Tracheal epithelial cell (primary cell): ENCODE measurements at places on chromosomes 3 and 15. TPM values are rescaled to one million over a fixed set of nuclear protein-coding genes. Genes with fewer than 3 reads are reported as not detected.

PATL2 gene
- total RNA-seq: 0.24 and 0.85 TPM in 2 replicates

RTP1 gene
- total RNA-seq: not detected in 2 replicates

UTS2B gene
- 0.72 TPM in 1 of 2 replicates, not detected in the other for total RNA-seq

OSBPL10 gene
- total RNA-seq: 14.2 and 24.9 TPM in 2 replicates

RARRES1 gene
- total RNA-seq: 0.85 and 1.2 TPM in 2 replicates

ROPN1 gene
- not detected in 2 replicates for total RNA-seq

EXOG gene
- 1.7 and 3.1 TPM in 2 replicates for total RNA-seq

KIAA1143 gene
- 11.1 and 21.3 TPM in 2 replicates for total RNA-seq

FAM107A gene
- 0.24 TPM in 1 of 2 replicates, not detected in the other for total RNA-seq

SMCO1 gene
- total RNA-seq: 0.24 TPM in 1 of 2 replicates, not detected in the other

ATP13A4 gene
- total RNA-seq: 0.48 and 1.1 TPM in 2 replicates

ALDH1A2 gene
- total RNA-seq: 0.64 and 2.7 TPM in 2 replicates

STRIT1 gene
- not detected in 2 replicates for total RNA-seq

DNAJC13 gene
- 33.2 and 33.3 TPM in 2 replicates for total RNA-seq

MGLL gene
- 24.7 and 54.9 TPM in 2 replicates for total RNA-seq

IL20RB gene
- total RNA-seq: 86.8 and 233 TPM in 2 replicates

SOX14 gene
- not detected in 2 replicates for total RNA-seq

ZDHHC23 gene
- 0.85 and 3.9 TPM in 2 replicates for total RNA-seq

SPTBN5 gene
- 0.43 and 0.48 TPM in 2 replicates for total RNA-seq

ZKSCAN7 gene
- 1.3 and 3.9 TPM in 2 replicates for total RNA-seq

VPS13C gene
- 33.7 and 35.0 TPM in 2 replicates for total RNA-seq

CPLX3 gene
- total RNA-seq: not detected in 2 replicates

DAZL gene
- not detected in 2 replicates for total RNA-seq

GP9 gene
- total RNA-seq: not detected in 2 replicates

SCN11A gene
- total RNA-seq: under 0.01 TPM in 1 of 2 replicates, not detected in the other

CHMP2B gene
- total RNA-seq: 27.5 and 38.4 TPM in 2 replicates

C3orf20 gene
- total RNA-seq: not detected in 2 replicates

SLC38A3 gene
- not detected in 2 replicates for total RNA-seq

GPR15 gene
- not detected in 2 replicates for total RNA-seq

KLHDC8B gene
- total RNA-seq: 53.7 and 55.9 TPM in 2 replicates

PRSS50 gene
- total RNA-seq: not detected in 2 replicates

PLS1 gene
- total RNA-seq: 22.4 and 23.9 TPM in 2 replicates

SAMD7 gene
- total RNA-seq: not detected in 2 replicates

CTSH gene
- total RNA-seq: 87.0 and 192 TPM in 2 replicates

SLC9C1 gene
- total RNA-seq: under 0.01 and 0.43 TPM in 2 replicates

IL17RD gene
- total RNA-seq: 2.1 and 5.5 TPM in 2 replicates

CPEB1 gene
- under 0.01 TPM in 1 of 2 replicates, not detected in the other for total RNA-seq

CFAP44 gene
- total RNA-seq: 1.1 and 1.7 TPM in 2 replicates

CEMIP gene
- total RNA-seq: 0.72 and 0.85 TPM in 2 replicates

GABPB1 gene
- 66.5 and 74.0 TPM in 2 replicates for total RNA-seq

SPINT1 gene
- 258 and 274 TPM in 2 replicates for total RNA-seq

GATA2 gene
- total RNA-seq: under 0.01 TPM in 1 of 2 replicates, not detected in the other

NMB gene
- total RNA-seq: 1.7 and 4.7 TPM in 2 replicates

MNS1 gene
- total RNA-seq: 0.21 and 0.48 TPM in 2 replicates

MYLK gene
- total RNA-seq: 8.7 and 41.4 TPM in 2 replicates

SLC6A1 gene
- total RNA-seq: not detected in 2 replicates
